Activated CD8-positive, alpha-beta T cell treated with anti-CD3 and anti-CD28 coated beads, Interleukin-2, amount 10 ng/mL, durations not matched to agents 7 days and 5 days (primary cell): ENCODE measurements at places on chromosomes 12 and 14.

DNA sequence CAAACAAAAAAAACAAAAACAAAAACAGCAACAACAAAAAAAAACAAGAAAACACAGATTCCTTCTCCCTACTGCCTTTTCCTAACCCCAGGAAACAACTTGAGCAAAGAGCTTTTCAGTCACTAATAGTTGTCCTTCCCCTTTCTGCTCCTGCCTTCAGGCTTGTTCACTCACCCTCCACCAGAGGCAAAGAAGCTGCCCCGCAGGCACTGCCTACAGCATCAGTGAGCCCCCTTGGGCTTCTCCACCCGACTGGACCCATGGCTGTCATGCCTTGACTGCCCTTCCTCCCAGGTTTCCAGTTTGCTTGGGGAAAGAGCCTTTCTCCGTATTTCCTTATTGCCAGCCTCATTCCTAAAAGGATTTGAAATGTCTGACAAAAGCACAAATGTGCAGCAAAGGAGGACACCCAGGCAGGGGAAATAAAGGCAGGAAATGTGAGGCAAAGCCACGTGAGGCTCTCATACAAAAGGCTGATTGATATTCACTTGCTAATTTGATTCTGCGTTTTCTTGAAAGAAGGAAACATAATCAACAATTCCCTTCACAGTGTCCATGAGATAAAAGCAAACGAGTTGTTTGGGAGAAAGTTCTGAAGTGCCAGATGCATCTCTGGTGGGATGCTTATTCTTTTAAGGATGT is 85.7 kb downstream of the GPATCH2L start:
- H3K27ac ChIP-seq: no peak overlapping the region
- no peak for DNase-seq
- H3K4me1 ChIP-seq: no peaks in the 10 kb centered on the region
- H3K4me3 ChIP-seq: no peak overlapping the region

GRCh38 chr12:51200806-51201205 is 17.1 kb downstream of the POU6F1 start:
- no peaks in the 10 kb centered on the region for H3K4me1 ChIP-seq
- no peaks in the 10 kb centered on the region for H3K27me3 ChIP-seq
- DNase-seq: no peak

- peak overlapping the region; percentile 96 for H3K4me3 ChIP-seq
- no peaks in the 10 kb centered on the region for H3K27me3 ChIP-seq
- no peak for DNase-seq
- H3K27ac ChIP-seq: peak overlapping the region; percentile 96
- H3K4me1 ChIP-seq: peaks cover 50% of the 10 kb centered on the region
Measured at GRCh38 chr12:68612697-68613096, 2.0 kb downstream of the RAP1B start.

DNA sequence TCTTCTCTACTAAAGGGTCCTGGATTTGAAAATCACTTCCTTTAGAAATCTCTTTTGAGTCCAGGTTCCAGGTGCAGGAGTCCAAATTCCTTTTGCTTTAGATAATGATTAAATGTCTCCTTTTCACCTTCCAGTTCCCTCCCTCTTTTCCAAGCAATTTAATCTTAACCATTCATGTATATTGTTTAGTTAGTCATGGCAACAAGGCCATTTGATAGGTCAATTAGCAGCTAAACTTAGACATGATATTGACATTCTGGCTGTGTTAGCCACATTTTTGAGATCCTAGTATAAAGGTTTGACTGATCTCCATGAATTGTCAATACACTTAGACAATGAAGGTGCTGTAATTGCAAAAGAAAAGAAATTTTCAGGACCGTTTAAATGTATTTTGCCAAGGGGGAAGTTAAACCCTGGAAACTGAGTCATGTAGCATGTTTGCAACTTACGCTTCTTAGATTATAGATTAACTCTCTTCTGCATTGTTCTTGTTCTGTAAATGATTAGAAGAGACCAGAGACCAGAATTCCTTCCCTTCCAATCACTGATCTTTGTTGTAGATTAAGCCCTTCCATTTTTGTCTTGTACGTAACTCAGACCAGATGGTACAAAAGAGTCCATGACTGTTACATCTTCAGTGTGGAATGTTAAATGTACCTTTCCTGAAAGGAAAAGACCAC is 12.4 kb upstream of the C12orf75 start:
- no peak for DNase-seq
- no peak overlapping the region for H3K4me3 ChIP-seq
- H3K36me3 ChIP-seq: peaks cover 32% of the 10 kb centered on the region
- no peak overlapping the region for H3K27ac ChIP-seq
- peaks cover 50% of the 10 kb centered on the region for H3K4me1 ChIP-seq

- H3K4me3 ChIP-seq: no peak overlapping the region
- H3K27ac ChIP-seq: peak overlapping the region; percentile 10
- no peaks in the 10 kb centered on the region for H3K36me3 ChIP-seq
- H3K4me1 ChIP-seq: peaks cover 27% of the 10 kb centered on the region
- peaks cover 36% of the 10 kb centered on the region for H3K27me3 ChIP-seq
Measured at GRCh38 chr14:94145902-94146527, 16.6 kb upstream of the IFI27L2 start.

DNA sequence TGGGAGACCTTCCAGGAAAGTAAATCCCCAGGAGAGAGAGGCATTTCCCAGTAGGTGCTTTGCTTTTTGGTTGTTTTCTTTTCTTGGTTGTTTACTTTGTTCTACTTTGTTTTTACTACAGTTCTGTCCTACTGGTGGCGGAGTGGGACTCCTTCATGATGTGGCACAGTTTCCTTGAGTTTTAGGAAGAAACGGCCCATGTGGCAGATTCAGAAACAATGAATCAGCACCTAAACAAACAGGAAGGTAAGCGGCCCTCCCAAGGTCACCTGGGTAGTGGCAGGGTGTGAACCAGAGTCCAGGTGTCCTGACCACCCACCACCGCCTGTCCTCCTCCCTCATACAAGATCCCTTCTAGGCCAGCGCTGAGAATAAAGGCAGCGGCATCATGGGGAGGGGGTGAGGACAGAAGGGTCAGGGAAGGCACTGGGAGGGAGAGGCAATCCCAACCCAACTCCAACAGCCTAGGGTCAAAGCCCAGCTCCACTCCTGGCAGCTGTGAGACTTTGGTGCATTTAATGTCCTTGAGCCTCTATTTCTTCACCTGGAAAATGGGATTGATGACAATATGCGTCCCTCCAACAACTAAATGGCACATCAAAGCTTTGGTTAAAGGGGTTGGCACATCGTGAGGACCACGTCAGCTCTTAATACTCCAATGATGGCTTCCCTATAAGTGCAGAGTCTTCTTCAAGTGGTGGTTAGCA is 111.5 kb upstream of the BCL2L14 start:
- DNase-seq: no peak
- no peak overlapping the region for H3K4me3 ChIP-seq
- peaks cover 44% of the 10 kb centered on the region for H3K4me1 ChIP-seq
- peak overlapping the region; percentile 23 for H3K27ac ChIP-seq

DNA sequence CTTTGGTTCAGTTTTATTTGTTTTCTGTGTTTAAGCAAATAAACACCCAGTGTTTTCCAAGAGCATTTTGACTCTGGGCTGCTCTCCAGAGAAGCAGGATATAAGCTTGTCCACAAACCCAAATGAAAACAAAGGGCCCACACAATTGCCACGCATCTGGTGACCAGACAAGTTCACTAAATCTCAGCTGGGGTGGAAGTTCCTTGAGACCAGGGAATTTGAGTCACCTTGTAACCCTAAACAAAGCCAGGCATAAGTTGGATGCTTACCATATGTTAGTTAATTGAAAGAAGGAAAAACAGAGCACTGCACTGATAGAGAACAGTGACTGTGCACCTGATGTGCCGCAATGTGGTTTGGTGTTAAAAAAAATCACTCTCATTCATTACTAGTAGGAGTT is 1.6 kb upstream of the TXNRD1 start:
- peaks cover 17% of the 10 kb centered on the region for H3K4me1 ChIP-seq
- DNase-seq: no peak
- H3K27ac ChIP-seq: no peak overlapping the region

DNA sequence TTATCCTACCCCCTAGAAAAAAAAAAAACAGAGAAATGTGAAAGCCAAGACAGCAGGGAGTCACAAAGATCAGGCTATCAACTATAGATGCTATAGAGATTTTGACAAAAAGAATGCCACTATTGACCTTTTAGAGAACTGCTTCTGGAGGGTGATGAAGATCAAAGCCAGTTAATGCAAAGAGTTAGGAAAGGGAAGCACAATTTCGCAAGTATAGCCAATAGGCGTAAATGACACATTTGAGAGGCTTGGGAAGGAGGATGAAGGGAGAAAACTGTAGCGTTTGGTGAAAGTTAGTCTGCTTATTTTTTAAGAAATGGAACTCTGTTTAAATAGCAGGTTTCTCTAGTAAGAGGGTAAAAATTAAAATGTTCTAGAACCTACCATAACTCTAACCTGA is 190.7 kb downstream of the DUSP6 start:
- no peak for DNase-seq
- peaks cover 20% of the 10 kb centered on the region for H3K4me1 ChIP-seq
- H3K4me3 ChIP-seq: no peak overlapping the region
- H3K27ac ChIP-seq: no peak overlapping the region
- H3K27me3 ChIP-seq: no peaks in the 10 kb centered on the region

GRCh38 chr12:105935106-105935505 is 203.6 kb downstream of the NUAK1 start:
- H3K36me3 ChIP-seq: no peaks in the 10 kb centered on the region
- peaks cover 4% of the 10 kb centered on the region for H3K27me3 ChIP-seq
- no peak overlapping the region for H3K27ac ChIP-seq
- DNase-seq: no peak

DNA sequence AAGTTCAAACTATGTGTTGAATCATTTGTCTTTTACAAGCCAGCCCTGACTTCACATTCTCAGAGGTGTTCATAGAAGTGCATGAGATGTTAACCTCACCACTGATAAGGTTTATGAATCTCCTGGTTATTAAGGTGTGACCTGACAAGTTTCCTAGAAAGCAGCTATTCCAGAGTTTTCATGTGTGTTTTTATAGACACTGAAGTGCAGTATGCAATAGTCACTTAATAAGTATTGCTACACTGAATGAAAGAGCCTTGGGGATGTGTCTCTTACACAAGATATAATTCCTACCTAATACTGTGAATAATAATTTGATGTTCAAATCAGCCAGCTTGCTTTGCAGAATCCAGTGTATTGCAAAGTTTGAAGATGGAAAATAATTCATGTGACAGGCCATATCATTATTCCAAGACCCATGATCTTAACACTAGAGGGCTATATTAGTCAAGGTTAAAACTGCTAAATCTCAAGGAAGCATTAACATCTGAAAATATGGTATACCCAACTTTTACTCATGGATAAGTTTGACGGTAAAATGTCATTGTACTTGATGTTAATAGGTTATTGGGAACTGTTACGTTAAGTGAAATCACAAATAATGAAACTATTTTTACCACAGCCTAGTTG is 13.0 kb downstream of the SLC25A3 start:
- peaks cover 13% of the 10 kb centered on the region for H3K4me1 ChIP-seq
- H3K27me3 ChIP-seq: no peaks in the 10 kb centered on the region
- no peak overlapping the region for H3K4me3 ChIP-seq
- H3K27ac ChIP-seq: no peak overlapping the region
- peaks cover 18% of the 10 kb centered on the region for H3K36me3 ChIP-seq

DNA sequence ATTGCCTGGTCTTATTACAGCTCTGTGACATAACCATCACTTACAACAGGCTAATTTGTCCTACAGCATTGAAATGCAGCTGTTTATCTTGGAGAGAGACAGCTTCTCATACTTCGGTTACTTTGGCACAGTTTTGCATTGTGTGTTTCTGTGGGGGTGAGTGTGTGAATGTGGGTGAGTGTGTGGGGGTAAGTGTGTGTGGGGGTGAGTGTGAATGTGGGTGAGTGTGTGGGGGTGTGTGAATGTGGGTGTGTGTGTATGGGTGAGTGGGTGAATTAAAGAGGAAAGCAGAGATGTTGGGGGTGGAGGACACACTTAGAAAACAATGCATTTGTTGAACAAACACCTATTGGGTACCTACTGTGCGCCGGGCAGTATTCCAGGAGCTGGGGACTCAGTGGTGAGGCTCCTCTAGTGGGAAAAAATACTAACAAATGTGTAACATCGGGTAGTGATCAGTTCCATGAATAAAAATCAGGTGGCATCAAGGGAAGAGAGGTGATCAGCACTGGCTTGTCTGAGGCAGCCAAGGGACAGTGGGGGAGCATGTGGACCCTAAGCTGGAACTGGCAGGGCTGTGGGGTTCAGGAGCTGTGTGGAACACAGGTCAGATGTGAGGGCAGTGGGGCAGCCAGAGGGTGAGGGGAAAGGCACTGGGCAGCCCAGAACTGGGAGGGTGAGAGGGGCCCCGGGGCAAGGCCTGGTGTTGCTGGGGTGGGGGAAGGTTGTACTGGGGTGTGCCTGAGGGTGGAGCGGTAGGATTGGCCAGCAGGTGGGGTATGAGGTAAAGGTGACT is 44.1 kb upstream of the AMN start:
- H3K27me3 ChIP-seq: no peaks in the 10 kb centered on the region
- no peak overlapping the region for H3K4me3 ChIP-seq
- DNase-seq: no peak
- H3K27ac ChIP-seq: no peak overlapping the region

DNA sequence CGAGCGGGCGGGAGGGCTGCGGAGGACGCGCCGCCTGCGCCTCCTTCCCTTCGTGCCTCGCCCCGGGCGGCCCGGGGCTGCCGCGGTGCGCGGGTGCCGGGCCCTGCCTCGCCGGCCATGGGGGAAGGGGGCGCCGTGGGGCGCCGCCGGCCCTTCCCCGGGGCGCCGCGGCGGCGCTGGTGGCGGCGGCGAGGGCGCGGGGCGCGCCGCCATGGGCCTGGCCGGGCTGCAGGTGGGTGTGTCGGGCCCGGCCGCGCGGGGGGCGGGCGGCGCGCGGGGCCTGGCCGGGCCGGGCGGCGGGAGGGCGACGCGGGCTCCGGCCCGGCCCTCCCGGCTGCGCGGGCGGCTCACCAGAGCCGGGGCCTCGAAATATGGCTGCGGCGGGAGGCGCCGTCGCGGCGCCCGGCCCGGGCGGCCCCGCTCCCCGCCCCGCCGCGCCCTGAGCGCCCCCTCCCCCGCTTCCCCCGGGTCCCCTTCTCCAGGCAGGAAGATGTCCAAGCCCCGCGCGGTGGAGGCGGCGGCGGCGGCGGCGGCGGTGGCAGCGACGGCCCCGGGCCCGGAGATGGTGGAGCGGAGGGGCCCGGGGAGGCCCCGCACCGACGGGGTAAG is 5.1 kb downstream of the KMT5A start:
- peaks cover 37% of the 10 kb centered on the region for H3K36me3 ChIP-seq
- H3K4me1 ChIP-seq: peaks cover 50% of the 10 kb centered on the region
- H3K27me3 ChIP-seq: no peaks in the 10 kb centered on the region
- DNase-seq: no peak
- no peak overlapping the region for H3K4me3 ChIP-seq

DNA sequence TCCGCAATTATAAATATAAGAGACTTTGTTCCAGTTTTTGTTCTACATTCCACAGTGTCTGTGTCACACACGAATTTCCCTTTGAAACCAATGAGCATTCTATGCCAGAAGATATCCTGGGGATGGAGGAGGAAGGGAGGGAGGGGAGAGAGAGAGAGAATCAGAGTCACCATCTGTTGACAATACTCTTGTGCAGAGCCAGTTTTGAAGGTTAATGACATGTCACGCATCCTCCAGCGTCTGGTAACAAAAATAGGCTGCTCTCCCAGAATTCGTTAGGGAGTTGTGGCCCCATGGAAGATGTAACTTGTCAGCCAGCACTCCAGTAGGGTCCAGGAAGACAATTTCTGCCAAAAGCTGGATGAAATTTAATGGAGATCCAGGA is 213.5 kb upstream of the KRR1 start:
- peaks cover 26% of the 10 kb centered on the region for H3K4me1 ChIP-seq
- peaks cover 4% of the 10 kb centered on the region for H3K27me3 ChIP-seq
- H3K4me3 ChIP-seq: no peak overlapping the region
- no peak for DNase-seq
- peaks cover 7% of the 10 kb centered on the region for H3K36me3 ChIP-seq
- no peak overlapping the region for H3K27ac ChIP-seq

GRCh38 chr12:93387780-93388179 is 10.1 kb downstream of the NUDT4 start:
- H3K27me3 ChIP-seq: no peaks in the 10 kb centered on the region
- peaks cover 36% of the 10 kb centered on the region for H3K36me3 ChIP-seq
- no peak overlapping the region for H3K27ac ChIP-seq
- DNase-seq: no peak
- peaks cover 33% of the 10 kb centered on the region for H3K4me1 ChIP-seq
- H3K4me3 ChIP-seq: no peak overlapping the region
